ENCODE measurements at places on chromosomes 2 and 18.

- no peak for DNase-seq
Measured at GRCh38 chr2:238488347-238488826, 61.7 kb downstream of the ASB1 start.

DNA sequence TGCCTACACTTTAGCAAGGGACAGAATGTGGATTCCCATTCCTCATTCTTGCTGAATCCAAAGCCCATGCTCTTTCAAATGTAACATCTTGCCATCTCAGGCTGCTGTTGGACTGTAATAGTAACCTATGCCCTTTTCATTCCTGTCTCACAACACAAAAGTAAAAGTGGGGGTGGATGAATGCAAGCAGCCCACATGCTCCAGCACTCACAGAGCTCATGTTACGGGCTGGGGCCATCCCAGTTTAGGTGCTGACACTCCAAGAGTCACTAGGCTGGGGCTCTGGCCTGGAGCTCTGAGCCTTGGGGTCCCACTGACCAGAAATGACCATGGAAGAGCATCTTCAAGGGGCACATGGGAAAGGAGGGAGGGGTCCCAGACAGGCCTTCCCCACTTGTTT, 47.6 kb downstream of the CCBE1 start:
- no peak for DNase-seq

GRCh38 chr2:10220045-10220901, 82.4 kb upstream of the HPCAL1 start:
- no peak for DNase-seq

DNA sequence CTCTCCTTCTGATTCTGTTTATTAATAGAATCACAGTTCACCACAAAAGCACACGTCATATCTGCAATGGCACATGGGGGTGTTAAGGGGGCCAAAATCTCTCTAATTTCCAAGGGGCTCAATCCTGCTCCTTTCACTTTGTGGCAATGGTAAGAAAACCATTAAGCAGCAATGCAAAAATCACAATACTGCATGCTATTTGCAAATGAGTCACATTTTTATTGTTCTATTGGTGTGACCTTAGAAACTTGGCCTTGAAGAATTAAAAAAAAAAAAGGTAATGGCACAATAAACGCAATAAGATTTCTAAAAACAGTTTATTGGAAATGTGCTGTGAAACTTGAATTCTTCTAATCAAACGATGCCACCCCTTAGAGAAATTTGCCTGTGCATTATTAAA, 251.5 kb downstream of the ZNF521 start:
- no peak for DNase-seq

GRCh38 chr18:78924786-78925540, 54.7 kb upstream of the SALL3 start:
- DNase-seq: no peak

GRCh38 chr18:74496508-74497323, 553 bp downstream of the CNDP2 start:
- DNase-seq: no peak

DNA sequence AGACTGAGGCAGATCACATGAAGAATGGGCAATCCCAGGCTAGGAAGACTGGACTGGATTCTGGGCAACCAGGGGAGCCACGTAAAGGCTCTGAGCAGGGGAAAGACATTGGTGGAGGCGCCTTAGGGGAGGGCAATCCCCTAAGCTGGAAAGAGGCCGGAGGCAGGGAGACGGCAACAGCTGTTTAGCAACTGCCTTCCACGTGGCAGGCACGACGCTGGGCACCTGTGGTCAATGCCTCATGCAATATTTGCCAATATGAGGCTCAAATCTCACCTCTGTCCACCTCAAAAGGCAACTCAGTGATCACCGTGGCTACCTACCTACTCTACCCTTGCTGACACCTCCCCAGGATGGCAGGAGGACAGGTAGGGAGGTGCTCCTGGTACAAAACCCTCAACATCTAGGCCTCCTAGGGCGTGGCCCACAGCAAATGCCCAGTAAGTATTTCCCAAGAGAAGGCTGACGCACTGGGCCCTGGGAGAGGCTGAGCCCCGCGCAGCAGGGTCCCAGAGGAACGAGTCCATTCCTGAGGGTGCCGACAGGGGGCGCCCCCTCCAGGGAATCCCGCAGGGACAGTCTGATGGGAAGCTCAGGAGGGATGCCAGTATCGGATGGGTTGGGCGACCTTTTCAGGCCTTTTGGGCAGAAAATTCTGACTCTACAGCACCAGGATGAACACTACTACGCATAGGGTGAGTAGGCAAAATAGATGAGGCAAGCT, 8.9 kb downstream of the BOLA3 start:
- DNase-seq: no peak

DNA sequence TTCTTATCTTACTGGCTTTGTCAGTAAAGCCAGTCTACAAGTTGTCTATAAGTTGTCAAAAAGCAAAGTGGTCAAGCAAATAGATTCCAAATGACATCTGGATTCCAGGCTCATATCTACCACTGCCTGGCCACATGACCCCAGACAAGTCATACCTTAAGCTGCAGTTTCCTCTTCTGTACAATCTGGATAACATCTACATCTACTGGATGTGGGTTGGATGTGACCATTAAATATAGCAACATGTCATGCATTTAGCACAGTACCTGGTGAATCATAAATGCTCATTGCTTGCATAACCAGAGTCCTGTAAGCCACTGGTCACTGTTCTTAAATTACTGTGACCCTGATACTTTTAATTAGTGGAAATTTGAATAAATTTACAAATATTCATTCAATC, 16.8 kb downstream of the COBLL1 start:
- DNase-seq: no peak

DNA sequence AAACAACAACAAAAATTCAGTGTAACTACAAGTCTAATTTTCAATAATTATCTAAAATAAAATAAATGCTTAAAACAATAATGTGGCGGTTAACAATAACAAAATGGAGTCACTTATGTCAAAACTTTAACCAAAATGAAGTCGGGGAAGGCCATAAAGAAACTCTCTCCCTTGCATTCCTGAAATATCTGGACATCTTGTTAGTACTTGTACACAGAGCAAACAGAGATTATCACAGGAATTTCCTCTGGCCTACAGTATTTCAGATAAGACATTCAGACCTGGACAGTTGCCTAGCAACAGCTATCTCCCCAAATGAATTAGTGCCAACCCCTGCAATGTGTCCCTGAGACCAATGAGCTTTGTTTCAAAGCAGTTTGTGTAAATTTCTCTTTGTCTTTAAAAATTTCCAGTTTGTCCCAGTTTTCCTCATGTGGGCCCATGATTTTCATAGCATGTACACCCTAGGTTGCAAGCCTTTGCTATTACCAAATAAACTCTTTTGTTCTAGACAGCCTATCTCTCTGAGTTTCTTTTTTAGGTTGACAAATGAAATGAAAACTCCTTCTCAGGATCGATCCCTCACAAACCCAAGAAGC, 68.6 kb downstream of the EXOC6B start:
- no peak for DNase-seq

DNA sequence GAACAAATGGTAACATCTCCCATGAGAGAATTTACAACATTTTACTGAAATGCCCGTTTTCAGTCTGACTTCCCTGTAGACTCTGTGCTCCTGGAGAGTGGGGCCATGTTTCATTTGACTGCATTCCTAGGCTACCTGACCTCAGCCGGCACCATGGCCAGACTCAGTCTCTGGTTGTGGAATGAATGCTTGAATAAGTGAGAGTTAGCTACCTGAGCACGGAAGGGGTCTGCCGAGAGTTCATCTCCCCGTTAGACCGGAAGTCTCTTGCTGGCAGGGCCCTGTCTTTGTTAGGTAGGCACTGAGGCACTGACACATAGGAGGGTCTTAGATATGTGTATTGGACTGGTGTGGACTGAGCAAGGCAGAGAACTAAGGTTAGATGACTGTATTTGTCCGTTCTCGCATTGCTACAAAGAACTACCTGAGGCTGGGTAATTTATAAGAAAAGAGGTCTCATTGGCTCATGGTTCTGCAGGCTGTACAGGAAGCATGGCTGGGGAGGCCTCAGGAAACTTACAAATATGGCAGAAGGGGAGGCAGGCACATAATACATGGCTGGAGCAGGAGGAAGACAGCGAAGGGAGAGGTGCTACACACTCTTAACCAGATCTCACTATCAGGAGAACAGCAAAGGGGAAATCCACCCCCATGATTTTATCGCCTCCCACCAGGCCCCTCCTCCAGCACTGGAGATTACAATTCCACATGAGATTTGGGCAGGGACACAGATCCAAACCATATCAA, 271.2 kb downstream of the GLI2 start:
- no peak for DNase-seq

- DNase-seq: no peak
Measured at GRCh38 chr18:72339976-72340375, 204.2 kb downstream of the CBLN2 start.

- no peak for DNase-seq
Measured at GRCh38 chr2:195741191-195741590, 84.2 kb downstream of the SLC39A10 start.

DNA sequence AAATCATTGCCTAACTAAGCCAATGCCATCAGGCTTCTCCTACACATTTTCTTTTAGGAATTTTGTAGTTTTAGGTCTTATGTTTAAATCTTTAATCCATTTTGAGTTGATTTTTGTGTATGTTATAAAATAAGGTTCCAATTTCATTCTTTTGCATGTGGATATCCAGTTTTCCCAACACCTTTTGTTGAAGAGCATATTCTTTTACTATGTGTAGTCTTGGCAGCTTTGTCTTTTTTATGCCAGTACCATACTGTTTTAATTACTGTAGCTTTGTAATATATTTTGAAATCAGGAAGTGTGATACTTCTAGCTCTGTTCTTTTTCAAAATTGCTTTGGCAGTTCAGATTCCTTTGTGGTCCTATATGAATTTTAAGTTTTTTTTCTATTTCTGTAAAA, 11.0 kb downstream of the FASTKD2 start:
- no peak for DNase-seq

- no peak for DNase-seq
Measured at GRCh38 chr2:24724111-24724775, 68.9 kb downstream of the PTRHD1 start.

DNA sequence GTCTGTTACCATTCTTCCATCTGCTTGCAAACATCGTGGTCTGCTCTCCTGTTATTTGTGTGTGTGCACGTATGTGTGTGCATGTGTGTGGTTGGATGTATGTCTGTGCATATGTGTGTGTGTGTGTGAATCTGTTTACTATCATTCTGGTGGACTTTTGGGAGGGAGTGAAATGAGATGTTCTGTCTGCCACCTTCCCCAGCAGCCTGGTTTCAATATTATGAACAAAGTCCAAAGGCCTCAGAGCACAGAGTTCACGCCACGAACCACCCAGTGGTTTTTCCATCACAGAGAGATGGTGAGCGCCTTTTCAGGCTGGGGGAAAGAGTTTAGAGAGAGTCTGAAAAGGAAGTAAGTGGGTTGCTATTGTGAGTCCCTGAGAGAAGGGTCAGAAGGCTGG, 67.1 kb upstream of the YWHAQ start:
- DNase-seq: no peak

- DNase-seq: no peak
Measured at GRCh38 chr2:217074576-217075255, 214.9 kb upstream of the TNP1 start.

GRCh38 chr2:240877460-240878340, 9.1 kb downstream of the AGXT start:
- DNase-seq: no peak

- DNase-seq: no peak
Measured at GRCh38 chr2:230097841-230098240, 29.1 kb upstream of the SLC16A14 start.

DNA sequence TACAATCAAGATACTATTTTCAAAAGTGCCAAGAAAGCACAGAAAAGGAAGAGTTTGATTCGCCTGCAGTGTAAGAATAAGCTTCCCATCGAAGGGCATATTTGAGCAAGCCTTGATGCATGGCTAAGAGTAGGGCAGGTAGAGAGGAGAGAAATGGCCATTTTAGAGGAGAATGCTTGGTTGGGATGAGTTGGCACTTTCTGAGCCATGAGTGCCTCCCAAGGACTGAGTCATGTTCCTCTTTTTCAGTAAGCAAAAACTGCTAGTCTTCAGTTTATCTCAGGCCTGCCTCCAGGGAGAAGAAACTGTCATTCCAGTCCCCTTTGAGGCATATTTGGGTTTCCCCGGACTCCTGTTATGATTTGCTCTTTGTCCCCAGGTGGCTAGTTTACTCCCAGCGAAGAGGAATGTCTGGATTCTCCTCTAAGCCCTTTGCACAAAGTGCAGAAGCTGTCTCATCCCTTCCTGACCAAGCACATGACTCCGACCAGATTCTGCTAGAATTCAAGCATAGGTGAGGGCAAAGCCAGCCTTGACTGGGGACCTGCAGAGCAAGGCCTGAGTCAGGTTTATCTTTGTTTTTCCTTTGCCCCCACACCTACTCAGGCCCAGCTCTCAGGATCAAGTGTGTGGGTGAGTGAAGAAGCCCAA, 115.2 kb downstream of the TTC32 start:
- DNase-seq: no peak

GRCh38 chr2:9760069-9760901, 83.0 kb upstream of the TAF1B start:
- no peak for DNase-seq

DNA sequence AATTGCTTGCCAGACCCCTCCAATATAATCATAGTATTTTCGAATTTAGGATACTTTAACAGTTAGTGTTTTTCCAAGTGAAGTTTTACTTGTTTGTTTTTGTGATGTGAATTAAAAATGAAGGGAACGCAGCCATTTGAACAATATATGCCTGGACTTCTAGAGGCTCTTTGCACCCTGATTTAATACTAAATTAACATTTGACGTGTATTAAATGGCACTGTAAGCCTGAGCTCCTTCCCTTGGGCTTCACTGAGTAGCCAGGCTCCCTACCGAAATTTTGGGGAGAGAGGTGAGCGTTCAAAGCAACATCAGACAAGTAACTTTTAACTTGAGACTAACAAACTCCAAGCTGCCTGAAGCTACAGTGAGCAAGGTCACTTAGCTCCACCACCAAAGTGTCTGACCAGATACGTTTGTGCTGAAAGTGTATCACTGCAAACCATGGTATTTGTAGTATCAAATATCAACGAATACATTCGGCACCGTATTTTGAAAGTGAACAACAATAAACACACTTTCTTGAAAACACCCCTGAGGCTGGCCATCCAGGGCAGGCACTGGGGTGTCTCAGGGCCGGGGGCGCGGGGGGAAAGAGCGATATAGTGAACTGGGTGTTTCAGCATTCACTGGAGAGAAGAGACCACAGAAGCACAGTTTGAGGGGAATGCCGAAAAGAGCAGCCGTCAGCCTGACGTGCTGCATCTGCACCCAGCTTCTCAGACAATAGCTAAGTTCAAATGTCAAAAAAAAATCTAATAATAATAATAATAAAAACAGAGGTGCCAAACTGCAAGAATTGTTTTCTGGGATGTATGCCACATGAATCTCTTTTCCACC, 7.7 kb upstream of the POU3F3 start:
- DNase-seq: no peak

GRCh38 chr2:219082332-219082958, 21.7 kb upstream of the IHH start:
- DNase-seq: no peak

GRCh38 chr2:57862727-57863126, 183.9 kb upstream of the VRK2 start:
- DNase-seq: no peak

Data from right renal pelvis (tissue), 4 donors.